ENCODE measurements at places on chromosomes 1 and 21.
A peak's percentile ranks its signal among the peaks of the same experiment; 100 is the strongest.

DNA sequence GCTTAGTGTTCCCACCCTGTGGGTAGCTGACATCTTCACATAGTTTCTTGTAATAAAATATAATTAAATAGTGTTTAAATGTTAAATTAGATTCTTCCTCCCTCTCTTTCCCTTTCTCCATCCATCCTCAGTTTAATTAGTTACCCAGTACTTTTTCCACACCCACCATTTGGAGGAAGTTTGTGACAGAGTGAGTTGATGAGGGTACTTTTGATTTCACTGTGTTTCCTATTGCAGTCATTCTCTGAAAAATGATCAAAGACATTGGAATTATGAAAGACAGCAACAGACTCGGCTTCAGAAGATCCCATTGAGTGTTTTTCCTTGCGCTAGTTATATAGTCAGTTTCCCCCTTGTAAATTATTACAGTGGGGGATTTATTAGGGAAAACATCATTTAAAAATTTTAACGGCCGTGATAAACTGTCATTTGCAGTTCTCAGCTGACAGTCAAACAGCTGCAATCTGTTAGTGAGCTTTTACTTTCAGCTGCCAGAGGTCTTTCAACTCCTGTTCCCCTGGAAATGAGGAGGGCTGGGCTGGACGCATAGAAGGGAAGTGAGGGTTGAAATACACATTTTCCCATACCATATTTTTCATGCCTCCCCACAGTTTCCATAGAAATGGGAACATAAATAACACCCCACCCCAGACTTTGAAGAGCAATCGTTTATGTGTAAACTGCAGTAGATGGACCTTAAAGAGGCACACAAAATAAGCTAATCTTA, 61.3 kb upstream of the CACYBP start:
- ATAC-seq: no peak

DNA sequence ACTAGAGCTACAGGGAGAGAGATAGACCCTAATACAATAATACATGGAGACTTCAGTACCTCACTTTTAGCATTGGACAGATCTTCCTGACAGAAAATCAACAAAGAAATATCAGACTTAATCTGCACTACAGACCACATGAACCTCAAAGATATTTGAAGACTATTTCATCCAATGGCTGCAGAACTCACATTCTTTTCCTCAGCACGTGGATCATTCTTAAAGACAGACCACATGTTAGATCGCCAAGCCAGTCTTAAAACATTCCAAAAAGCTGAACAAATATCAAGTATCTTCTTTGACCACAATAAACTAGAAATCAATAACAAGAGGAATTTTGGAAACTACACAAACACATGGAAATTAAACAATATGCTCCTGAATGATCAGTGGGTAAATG, 576.0 kb downstream of the KIF26B start:
- ATAC-seq: no peak

DNA sequence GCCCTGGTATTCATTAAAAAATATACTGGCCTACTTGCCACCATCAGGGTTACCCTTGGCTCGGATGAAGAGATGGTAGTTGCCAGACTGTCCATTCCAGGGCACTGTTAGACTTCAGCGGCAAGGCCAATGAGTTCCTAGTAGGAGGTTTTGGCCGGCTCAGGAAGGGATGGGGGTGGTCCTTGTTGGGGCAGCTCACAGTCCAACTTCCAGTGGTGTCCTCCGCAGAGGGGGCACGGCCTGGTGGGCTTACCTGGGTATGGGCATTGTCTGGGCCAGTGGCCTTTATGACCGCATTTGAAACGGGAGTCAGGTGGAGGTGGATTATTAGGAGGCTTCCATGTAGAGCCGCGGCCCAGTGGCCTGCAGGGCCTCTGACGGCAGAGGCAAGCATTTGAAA, 139.1 kb upstream of the ETV3 start:
- no peak for ATAC-seq

DNA sequence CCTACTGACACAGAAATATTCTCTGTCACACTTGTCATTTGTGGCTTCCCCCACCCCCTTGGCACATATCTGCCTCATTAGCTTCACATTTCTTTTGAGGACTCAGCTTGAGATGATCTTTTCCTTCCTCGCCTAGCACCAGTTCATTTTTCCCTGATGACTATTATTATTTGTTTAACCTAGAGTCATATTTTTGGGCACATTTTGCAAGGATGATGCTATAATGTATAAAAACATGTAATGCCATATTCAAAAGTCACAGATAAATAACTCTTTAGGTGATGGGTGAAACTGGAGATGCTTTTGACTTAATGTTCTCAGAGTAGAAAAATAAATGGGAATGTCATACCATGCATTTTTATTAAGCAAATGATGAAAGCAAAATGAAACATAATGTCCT, 202.7 kb downstream of the BACH1 start:
- no peak for ATAC-seq

- no peak for ATAC-seq
Observed at GRCh38 chr1:39872698-39873097, 10.6 kb downstream of the TRIT1 start.

DNA sequence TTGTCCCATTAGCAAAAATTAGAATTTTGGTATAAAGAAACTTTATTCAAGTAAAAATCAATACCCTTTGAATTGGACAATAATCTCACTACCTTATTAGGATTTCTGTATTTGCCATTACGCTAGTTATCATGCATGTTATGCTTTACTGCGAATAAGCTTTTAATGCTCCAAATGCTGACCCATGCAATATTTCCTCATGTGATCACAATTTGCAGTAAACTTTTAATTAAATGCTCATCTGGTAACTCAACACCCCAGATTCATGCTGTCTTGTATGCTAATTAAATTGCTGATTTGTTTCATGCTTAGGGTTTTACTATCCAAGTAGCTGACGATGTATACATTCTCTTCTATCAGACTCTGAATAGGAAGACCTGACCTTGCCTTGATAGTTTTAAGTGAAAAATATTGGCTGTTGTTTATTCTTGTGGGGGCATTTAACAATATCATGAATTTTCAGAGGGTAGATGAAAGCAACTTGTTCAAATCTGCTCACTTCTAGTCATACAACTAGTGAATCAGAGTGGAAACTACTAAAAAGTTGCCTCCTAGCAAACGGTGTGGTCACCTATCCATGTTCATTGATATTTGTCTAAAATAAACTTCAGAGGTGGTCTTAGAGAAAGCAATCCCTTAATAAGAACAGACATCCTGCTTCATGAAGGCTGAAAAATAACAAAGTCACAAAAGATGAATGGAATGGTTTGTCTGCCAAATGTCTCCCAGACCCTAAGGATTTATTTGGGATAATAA, 5.6 kb downstream of the XCL1 start:
- no peak for ATAC-seq

GRCh38 chr1:51303751-51304251, 26.6 kb downstream of the TTC39A start:
- no peak for ATAC-seq

GRCh38 chr1:207088701-207089626, at the start of gene C4BPB:
TSS of gene C4BPB (plus strand) at chr1:207088860. CDS start at chr1:207089532, 672 bp downstream.
- ATAC-seq: no peak

GRCh38 chr1:2314273-2314802, 77.0 kb downstream of the MORN1 start:
- peak; percentile 3 for ATAC-seq

- ATAC-seq: no peak
Observed at GRCh38 chr1:4075436-4076225, 175.6 kb upstream of the C1orf174 start.

DNA sequence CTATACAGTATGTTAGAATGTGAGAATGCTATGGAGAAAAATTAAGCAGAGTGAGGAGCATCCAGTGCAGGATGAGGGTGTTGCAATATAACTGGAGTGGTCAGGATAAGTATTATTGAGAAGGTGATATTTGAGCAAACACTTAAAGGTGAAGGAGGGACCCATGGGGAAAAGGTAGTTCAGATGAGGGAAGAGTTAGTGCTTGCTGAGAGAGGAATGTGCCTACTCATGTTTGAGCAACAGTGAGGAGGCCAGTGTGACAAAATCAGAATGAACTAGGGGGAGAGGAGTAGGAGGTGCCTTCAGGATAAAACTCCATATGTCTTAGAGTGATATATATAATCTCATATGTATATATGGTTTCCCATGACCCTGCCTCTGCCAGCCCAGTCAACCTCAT, 6.2 kb upstream of the TRIM45 start:
- ATAC-seq: no peak

- no peak for ATAC-seq
Observed at GRCh38 chr1:84363019-84363418, 35.3 kb upstream of the DNASE2B start.

DNA sequence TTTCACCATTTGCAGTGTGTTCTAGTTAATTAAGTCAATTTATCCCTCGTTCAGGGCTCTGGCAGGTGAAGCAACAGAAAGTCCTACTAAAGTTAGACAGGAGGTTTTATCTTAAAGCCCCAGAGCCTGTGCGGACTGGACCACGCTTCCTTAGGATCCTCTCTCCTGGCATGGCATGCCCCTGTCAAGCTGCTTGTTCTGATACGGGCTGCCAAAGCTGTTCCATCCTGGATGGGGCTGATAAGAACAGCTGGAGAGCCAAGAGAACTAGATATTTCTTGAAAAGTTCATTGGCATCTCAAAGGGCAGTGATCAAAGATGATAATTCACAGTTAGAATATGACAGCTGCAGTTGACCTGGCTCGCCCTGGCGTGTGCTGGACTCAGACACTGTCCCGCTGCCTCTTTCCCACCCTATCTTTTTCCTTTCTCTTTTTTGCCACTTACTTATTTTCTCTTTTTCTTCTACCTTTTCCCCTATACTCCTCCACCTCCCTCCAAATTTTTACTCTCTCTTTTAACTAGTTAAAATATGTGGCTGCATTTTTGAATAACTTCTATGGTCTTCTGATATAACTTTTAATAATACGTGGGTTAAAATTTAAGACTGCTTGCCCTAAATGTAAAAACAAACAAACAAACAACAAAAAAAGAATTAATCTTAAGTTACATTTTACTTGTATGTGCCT, 96.7 kb downstream of the ABCA4 start:
- ATAC-seq: no peak

DNA sequence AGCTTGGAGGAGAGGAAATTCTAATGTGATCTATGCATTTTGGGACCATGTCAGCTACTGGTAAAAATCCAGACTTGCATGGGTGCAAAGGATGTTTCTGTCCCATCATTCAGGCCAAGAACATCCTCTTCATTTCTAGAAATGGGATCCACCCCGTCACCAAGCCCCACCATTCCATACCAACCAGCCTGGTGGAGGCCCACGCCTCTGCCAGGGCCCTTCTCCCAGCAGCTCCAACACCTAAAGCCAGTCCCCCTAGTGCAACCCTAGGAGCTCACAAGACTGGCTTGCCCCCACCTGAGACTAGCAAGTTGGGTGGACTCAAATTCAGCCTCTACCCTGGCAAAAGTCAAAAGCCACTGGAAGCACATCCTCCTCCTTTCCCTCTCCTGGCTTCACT, 1.9 kb downstream of the ARHGEF11 start:
- no peak for ATAC-seq

DNA sequence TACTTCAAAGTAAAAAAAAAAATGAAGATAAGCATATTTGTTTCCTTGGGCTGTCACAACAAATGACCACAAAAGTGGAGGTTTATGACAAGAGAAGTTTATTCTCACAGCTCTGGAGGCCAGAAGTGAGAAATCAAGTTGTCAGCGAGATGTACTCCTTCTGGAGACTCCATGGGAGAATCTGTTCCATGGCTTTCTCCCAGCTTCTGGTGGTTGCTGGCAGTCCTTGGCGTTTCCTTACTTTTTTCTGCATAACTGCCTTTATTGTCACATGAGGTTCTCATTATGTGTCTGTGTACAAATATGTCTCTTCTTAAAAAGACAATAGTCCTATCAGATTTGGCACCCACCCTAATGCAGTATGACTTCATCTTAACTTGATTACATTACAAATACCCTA, 398.3 kb downstream of the KCNT2 start:
- ATAC-seq: no peak

DNA sequence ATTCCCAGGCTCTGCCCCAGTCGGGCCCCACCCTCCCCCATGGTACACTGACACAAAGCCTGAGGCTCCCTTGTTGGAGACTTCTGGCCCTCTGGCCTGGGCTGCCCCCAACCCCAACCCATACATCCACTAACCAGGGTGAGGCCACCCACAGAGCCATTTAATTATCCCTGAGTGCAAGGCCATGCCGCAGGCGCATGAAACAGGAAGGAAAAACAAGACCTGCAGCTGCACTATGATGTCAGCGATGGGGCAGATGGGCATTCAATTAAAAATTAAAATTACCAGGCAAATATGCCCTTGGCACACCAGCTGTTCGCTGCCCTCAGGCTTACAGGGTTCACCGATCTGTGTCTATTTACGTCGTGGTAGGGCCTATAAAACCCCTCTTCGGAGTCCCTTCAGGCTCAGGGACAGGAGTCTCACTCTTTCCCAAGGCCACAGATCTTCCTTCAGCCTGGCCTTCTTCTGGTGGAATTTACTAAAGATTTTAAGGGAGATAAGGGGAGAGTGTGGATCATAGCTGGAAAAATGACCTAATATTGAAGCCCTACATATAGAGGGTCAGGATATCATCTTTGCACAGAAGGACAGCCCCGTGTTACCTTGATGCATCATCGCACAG, 29.6 kb upstream of the RGS16 start:
- no peak for ATAC-seq

DNA sequence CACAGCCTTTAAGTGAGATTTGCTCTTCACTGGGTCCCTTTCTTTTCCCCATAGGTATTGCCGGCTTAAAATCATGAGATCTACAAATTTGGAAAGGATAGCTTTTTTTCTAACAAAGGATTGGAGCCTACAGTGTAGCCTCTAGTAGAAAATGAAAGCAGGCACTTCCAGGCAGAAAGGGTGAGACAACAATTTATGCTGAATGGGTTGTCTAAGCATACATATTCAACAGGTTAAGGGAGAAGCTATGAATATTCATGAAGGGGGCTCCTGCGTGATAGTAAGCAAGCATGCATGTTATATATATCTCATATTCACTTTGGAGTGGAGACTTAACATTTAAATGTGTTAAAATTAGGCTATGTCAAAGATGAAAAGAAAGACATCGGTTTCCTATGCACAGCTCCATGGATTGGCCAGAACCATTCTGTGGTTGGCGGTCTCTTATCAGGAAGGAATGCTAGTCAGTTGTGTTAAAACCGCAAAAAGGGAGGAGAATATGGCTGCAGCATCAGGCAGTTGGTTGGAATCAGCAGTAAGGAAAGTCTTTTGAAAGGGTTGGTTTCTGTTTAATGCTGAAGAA, 66.0 kb downstream of the VCAM1 start:
- no peak for ATAC-seq

- ATAC-seq: peak; percentile 40
Observed at GRCh38 chr1:206739411-206740076, 31.0 kb upstream of the IL19 start.

- ATAC-seq: no peak
Observed at GRCh38 chr1:162364498-162364897, 12.2 kb downstream of the SPATA46 start.
